AG09319 (cell line): ENCODE measurements at places on chromosomes 12 and 14.

DNA sequence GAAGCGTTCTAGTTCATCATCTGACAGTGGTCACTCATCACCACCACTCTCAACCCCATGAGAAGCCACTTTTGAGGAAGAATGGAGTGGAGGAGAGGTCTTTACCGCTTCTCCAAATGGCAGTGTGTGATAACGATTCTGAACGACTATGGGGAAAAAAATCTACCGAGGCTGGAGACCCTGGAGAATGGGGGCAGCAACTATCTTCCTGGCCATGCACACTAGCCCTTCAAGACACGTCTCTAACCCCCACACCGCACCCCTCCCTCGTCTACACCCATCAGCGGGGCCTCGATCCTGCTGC, 365 bp downstream of the ING4 start:
- DNase-seq: no peak

DNA sequence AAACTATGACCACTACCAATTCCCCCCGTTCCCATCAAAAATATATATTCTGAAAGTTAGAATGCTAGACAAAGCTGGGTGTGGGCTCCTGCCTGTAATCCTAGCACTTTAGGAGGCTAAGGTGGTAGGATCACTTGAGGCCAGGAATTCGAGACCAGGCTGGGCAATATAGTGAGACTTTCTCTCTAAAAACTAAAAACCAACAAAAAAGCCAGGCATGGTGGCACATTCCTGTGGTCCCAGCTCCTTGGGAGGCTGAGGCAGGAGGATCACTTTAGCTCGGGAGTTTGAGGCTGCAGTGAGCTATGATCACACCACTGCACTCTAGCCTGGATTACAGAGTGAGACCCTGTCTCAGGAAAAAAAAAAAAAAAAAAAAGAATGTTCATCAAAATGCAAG, 48.8 kb upstream of the COL2A1 start:
- DNase-seq: no peak

- peak; percentile 44 for DNase-seq
Observed at GRCh38 chr14:20610002-20610765, 19.0 kb upstream of the RNASE12 start.

GRCh38 chr12:111636209-111636945, 37.3 kb upstream of the ATXN2 start:
- DNase-seq: peak; percentile 82

- no peak for DNase-seq
Observed at GRCh38 chr12:63862969-63863230, 18.4 kb downstream of the SRGAP1 start.

DNA sequence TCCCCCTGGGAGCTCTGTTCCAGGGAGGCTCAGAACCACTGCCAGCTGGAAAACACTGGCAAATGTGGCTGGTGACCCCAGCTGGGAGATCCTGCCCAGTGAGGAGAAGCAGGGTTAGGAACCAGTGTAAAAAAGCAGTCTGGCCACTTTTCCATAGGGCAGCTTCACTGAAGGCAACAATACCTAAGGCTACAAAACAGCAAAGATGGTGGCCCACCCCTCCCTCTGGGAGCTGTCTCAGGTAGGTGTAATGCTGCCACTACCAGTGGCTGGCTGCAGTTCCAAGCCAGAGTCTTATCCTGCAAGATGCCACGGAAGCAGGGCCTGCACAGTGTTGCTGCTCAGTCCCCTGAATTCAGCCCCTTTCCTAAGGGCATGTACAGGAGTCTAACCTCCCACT, 50.6 kb upstream of the ANO6 start:
- DNase-seq: no peak

GRCh38 chr12:124469193-124469888, 98.1 kb downstream of the NCOR2 start:
- DNase-seq: no peak

GRCh38 chr12:89245090-89245489, 107.2 kb downstream of the DUSP6 start:
- DNase-seq: no peak

GRCh38 chr14:28152453-28153044, 614.0 kb upstream of the FOXG1 start:
- DNase-seq: no peak

- DNase-seq: peak; percentile 82
Observed at GRCh38 chr12:94074980-94075629, 73.3 kb upstream of the PLXNC1 start.

GRCh38 chr12:54595471-54595870, 7.0 kb upstream of the PPP1R1A start:
- no peak for DNase-seq

DNA sequence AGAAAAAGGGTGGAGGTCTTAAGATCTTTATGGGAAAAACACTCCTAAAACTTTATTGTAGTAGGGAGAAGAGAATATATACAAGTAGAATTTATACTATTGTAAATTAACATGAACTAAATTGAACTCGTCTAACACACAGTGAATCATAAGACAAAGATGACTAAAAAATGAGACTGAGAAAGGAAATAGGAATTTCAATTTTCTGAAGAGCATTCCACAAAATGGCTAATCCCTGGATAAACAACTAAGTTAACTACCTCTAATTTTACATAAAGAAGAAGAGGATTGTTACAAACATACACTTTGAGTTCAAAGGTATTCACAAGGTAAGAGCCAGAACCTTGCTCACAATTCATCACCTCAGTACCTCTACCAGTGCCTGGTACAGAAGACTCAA, 2.0 kb downstream of the MAP4K5 start:
- DNase-seq: no peak

- DNase-seq: no peak
Observed at GRCh38 chr14:67167420-67168109, 21.7 kb upstream of the GARIN2 start.

- DNase-seq: no peak
Observed at GRCh38 chr14:85822236-85822635, 292.3 kb downstream of the FLRT2 start.

GRCh38 chr12:132754160-132754932, 7.3 kb downstream of the ANKLE2 start:
- DNase-seq: no peak

GRCh38 chr12:73124480-73124879, 852.3 kb downstream of the TRHDE start:
- no peak for DNase-seq

- no peak for DNase-seq
Observed at GRCh38 chr14:54650959-54651351, 84.0 kb downstream of the SAMD4A start.

DNA sequence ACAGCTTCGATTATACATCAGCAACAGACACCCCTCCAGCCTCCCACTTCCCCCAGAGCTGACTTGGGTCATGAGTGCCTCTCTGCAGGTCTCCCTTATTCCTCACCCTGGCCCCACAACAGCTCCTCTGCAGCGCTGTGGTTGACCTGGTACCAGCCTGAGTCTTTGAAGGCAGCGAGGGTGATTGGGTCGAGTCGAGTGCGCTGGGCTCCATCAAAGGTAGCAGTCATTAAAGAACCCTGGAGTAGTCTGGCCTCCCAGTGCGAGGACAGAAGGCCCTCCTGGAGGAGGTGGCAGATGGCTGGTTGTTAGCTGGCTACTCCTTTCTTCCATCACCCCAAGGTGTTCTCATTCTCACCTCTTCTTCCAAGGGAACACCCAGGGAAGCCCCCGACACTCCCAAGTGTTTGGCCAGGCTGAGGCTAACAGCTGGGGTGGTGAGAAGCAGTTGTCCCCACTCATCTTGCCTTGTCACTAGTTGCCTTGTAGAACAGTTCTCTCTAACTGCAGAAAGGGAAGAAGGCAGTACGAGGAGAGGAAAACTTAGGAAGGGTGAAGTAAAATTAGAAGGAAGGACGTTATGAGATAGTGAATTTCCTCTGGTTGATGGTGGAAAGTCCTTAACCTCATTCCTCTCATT, 2.7 kb downstream of the CIROP start:
- no peak for DNase-seq

DNA sequence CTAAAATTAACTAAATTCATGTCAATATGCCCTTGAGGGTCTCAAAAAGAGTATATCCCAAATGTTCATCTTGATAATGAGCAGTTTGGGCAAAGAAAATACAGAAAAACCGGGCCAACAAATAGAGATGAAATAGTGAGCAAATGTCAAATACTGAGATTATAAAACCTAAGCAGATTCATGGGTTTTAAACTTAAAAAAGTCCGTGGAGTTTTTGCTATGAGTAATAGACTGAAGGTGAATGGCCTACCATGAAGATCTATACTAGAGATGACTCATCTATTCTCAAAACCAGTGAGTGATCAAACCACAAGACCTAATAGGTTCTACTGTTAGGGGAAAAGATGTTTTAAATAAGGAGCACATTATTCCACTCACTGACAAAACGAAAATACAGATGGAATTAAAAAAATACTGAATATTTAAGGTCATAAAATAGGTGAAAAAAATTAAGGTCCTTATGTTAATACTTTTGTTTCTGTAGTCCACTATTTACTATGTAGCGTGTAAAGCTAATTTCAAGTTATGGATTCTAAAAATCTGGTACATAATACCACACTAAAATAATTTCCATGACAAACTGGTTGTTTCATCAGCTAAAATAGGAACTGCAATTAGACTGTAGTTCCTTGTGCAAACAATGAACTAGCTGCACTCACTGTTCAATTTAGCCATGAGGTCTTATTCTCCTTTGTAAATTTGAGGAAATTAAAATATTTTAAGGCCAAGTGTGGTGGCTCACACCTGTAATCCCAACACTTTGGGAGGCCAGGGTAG, 5.0 kb downstream of the HNRNPC start:
- peak; percentile 37 for DNase-seq

- DNase-seq: no peak
Observed at GRCh38 chr12:53504004-53504920, 3.0 kb downstream of the NPFF start.

DNA sequence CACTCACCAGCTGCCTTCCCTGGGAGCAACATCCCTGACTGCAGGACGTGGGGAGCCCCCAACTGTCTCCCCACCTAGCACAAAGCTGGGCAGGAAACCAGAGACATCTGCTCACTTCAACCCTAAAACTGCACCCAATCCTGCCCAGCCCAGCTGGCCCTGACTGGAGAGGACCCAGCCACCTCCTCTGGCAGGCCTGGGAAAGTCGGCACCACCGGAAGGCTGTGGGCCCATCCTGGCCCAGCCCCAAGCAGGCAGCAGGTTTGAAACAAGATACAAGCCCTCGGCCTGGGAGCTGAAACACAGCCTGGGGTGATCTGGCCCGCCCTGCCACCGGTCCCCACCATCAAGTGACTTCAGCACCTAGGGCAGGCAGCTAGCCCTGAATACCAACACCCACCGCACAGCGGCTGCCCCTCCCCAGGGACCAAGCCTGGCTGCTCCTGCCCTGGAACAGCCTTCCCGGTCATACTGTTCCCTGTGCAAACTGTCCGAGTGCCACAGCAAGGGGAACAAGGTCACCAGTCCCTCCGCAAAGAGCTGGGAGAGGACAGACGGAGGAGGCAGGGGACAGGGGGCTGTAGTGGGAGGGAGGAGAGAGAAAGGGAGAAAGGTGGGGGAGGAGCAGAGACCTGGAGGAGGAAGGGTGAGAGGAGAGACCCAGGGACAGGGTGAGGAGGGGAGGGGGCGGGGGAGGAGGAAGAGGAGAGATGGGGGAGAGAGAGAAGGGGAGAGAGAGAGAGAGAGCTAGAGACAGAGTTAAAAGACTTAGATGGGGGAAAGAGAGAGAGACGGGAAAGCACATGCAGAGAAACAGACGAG, 115.7 kb downstream of the RFLNA start:
- DNase-seq: no peak

GRCh38 chr12:25023808-25024207, 74.9 kb upstream of the BCAT1 start:
- no peak for DNase-seq

GRCh38 chr12:130591736-130592135, 124.4 kb downstream of the RIMBP2 start:
- no peak for DNase-seq

GRCh38 chr14:68793734-68794129, 865 bp upstream of the ZFP36L1 start:
- DNase-seq: no peak

GRCh38 chr12:45986641-45987339, 3.6 kb downstream of the SCAF11 start:
- no peak for DNase-seq

GRCh38 chr14:95023886-95024285, 133.4 kb downstream of the DICER1 start:
- peak; percentile 22 for DNase-seq

- no peak for DNase-seq
Observed at GRCh38 chr14:61655777-61656176, 39.5 kb upstream of the HIF1A start.

GRCh38 chr14:20455355-20456300, 602 bp downstream of the APEX1 start:
- DNase-seq: peak; percentile 61

DNA sequence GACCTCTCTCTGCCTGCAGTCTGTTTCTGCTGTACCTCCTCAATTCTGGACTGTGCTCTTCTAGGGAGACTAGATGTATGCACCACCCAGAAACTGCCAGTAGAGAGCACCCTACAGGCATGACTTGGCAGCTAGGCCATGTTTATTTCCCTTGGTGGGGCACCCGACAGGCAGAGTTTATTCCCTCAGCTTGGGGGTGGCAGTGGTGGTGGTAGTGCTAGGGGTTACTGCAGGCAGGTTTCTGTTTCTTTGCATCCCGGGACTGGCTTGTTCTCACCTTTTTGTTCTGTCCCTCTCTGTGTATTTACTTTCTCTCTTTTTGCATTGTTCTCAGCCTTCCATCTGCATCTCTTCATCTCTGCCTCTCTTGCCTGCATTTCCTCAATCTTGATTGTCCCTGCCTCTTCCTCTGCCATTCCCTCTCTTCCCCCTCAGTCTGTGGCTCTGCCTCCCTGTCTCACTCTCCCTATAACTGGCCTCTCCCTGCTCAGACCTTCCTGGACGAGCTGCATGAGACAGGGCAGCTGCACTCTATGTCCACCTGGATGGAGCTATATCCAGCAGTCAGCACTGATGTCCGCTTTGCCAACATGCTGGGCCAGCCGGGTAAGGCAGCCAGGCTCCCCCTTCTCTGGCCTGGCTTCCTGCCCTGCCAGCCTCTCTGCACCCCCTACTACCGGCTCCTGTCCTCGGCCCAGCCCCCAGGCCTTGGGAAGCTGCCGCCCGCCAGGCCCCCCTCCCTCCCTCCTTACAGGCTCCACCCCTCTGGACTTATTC, 13.8 kb downstream of the PRPF40B start:
- peak; percentile 23 for DNase-seq

DNA sequence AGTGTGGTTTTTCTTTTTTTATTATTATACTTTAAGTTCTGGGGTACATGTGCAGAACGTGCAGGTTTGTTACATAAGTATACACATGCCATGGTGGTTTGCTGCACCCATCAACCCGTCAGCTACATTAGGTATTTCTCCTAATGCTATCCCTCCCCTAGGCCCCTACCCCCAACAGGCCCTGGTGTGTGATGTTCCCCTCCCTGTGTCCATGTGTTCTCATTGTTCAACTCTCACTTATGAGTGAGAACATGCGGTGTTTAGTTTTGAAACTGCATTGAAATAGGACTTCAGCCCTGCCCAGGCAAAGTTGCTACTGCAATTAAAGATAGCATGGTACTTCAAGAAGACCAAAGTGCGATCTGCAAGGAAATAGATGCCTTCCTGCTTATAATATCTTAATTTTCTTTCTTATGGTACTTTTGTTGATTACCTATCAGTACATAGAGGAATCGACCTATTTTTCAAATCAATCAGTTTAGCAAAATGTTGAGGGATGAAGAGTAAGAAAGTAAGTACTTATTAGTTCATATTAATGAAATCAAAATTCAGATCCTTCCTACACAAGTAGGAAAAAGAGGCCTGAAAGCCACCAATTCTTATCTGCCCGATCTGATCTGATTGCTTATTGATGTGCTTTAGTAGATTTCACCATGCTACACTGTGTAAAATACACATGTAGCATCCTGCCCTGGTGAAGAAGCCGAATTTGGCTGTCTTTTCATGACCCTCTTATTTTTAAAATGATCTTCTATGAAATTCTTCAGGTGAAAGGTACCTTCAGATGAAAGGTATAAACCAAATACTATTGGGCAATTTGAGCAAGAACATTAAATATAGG, 1.6 kb downstream of the LTA4H start:
- no peak for DNase-seq
